H1 (cell line): ENCODE measurements at places on chromosomes 5 and 9.

- no peak for DNase-seq
Observed at GRCh38 chr5:160269017-160269416, 39.7 kb downstream of the FABP6 start.

DNA sequence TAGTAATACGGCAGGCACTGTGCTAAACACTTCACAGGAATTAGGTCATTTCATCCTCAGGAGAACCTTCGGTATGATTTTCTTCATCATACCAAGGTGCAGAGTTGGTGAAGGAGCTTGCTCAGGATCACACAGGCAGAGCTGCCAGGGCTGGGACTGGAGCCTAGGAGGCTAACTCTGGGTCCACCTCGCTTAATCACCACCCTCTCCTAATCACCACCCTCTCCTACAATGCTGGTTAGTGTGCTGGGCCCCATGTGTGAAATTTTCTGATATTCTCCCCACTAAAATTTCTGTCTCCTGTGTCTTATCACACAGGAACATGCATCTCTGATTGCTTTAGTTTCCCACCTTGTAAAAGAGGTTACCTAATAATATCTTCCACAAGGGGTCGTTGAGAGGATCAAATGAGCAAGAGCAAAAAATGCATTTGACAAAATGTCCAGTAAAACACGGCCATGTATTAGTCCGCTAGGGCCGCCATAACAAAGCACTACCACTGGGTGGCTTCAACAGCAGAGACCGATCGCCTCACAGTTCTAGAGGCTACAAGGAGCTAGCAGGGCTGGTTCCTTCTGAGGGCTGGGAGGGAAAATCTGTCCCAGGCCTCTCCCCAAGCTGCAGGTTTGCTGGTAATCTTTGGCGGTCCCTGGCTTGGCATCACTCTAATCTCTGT, 128.2 kb upstream of the NFIB start:
- DNase-seq, result no peak

- DNase-seq, result no peak
Observed at GRCh38 chr9:109498195-109499092, at the start of gene PTPN3. PTPN3 (minus strand) TSS chr9:109498307; CDS start chr9:109463434, 34,873 bp downstream.

DNA sequence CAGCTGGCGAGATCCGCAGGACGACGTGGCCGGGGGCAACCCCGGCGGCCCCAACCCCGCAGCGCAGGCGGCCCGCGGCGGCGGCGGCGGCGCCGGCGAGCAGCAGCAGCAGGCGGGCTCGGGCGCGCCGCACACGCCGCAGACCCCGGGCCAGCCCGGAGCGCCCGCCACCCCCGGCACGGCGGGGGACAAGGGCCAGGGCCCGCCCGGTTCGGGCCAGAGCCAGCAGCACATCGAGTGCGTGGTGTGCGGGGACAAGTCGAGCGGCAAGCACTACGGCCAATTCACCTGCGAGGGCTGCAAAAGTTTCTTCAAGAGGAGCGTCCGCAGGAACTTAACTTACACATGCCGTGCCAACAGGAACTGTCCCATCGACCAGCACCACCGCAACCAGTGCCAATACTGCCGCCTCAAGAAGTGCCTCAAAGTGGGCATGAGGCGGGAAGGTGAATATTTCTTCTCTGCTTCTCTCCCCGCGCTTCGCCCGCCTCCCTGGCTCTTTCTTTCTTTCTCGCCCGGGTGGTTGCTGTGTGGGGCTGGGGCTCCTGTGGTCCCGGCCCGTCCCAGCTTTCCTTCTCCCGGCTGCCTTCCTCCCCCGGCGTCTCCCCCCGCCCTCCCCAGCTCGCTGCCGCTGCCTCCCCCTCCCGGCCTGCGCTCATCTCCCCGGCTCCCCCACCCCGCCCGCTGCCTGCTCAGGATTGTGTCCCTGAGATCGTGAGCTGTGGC, 2.2 kb downstream of the NR2F1 start:
- DNase-seq, result no peak

DNA sequence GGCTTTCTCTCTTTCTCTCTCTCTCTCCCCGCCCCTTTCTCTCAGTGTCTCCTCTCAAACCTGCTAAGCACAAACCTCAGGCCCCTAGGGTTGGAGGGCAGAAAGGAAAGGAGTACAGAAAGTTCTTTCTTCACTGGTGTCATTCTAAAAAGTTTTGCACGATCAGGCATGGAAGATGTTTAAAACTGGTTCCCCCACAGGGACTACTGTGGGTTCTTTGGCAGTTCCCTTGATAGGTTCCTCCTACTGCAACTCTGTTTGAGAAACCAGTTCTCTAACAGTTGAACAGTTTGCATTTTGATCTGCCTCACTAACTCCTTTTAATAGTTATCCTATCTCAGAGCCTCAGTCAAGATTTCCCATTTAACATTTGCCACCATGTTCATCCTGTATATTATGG, 82.9 kb downstream of the CDO1 start:
- no peak for DNase-seq
